ENCODE measurements at places on chromosomes 3 and 15.
A peak's percentile ranks its signal among the peaks of the same experiment; 100 is the strongest.

DNA sequence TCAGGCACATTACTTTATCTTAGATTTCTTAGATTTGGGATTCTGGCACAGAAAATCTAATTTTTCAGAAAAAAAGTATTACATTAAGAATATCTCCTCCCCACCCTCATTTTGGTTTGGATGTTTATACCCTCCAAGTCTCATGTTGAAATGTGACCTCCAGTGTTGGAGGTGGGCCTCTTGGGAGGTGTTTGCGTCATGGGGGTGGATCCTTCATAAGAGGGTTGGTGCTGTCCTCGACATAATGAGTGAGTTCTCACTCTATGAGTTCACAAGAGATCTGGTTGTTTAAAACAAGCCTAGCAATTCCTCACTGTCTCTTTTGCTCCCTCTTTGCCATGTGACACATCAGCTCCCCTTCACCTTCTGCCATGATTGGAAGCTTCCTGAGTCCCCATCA lies 45.6 kb upstream of the WWTR1 start:
- DNase-seq, result no peak

- no peak for DNase-seq
Measured at GRCh38 chr15:66877477-66878271, 175.6 kb downstream of the SMAD6 start.

DNA sequence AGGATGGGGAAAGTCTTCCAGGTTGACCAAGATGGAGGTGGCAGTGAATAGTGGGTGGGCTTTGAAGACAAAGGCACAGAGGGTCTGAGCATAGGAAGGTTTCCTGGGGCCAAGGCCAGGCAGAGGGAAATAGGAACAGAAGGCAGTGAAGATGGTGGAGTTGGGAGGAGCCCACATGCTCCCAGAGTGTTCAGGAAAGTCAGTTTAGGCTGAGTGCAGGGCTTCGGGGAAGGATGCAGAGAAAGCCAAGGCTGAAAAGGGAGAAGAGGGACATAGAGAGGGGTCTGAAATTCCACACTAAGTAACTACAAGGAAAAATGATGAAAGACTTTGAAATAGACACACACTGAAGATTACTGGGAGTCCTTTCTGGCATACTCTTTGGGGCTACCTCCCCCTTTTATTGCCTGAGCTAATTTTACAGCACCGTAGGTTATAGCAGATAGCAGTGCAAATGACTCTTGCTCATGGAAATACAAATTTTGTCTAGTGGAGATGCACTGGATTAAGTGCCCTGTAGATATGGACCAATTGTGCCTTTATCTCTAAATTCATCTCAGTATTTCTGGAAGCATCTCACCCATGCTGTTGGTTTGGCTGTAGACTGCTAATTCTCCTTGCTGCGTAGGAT lies 3.8 kb downstream of the CX3CR1 start:
- DNase-seq, result no peak

- DNase-seq, result no peak
Measured at GRCh38 chr15:60614862-60615771, 136.2 kb upstream of the ICE2 start.

- DNase-seq, result no peak
Measured at GRCh38 chr15:79399606-79400005, 32.5 kb upstream of the MINAR1 start.

DNA sequence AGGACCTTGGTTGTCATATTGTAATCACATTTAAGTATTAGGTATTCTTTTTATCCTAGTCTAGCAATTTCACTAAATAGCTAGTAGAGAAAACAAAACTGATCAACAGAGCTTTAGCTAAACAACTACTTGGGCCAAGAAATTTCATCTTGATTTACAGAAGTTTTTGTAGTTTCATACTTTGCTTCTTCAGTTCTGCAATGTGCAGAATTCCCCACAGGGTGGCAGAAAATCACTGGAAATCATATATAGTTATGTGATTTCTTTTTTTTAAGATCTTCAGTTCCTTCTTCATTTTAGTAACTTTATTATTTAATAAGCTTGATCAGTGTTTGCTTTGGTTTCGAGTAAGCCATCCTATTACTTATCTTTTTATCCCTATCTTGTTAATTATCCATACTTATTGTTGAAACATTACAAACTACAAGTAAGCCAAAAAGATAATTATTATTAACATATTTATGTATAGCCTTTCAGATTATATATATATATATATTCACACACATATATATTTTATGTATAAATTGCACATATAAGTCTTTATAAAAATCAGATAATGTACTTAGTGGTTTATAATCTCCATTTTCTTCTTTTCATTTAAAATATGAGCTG lies 2.2 kb upstream of the BNIP2 start:
- no peak for DNase-seq

- DNase-seq, result no peak
Measured at GRCh38 chr3:131733086-131733841, 230.5 kb upstream of the MRPL3 start.

DNA sequence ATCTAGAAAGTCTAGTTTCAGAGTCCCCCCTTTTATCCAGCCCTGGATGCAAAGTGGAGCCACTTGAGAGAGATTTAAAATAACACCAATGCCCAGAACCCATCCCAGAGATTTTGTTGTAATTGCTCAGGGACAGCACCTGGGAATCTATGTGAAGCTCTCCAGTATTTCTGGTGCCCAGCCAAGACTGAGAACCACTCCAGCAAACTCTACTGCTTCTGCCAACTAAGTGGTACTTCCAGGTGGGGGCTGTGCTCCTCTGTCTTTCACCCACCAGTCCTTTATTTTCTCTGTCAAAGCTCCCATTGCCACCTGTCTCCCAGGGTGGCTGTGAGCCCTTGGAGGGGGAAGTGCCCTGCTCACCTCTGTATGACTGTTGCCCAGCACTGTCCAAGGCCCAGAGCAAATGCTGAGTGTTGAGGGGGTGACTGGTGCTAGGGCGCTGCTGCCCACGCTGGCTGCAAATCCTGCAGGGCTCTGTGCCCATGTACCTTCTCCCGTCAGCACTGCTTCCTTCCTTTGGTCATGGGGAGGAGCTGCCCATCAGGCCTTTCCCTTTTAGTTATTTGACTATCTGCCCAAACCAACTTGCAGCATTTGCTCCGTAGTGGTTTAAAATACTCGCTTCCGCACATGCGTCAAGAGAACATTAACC lies 9.4 kb downstream of the CLSTN2 start:
- DNase-seq, result no peak

DNA sequence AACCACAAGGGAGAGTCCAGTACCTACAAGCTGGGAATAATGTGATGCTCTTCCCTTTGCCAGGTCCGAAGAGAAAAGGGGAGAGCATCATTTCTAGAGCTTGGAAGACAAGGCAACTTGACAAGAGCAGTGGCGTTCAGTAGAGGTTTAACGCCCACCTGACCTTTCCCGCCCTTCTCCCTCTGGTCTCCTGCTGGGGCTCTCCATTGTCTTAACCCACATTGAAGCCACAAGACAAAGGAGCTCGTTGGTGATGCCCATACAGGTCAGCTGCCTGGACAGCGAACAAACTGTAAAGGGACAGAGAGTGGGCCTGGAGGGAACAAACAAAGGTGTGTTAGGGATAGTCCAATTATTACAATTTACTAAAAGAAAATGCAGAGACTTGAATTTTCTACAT lies 13.1 kb upstream of the DUT start:
- DNase-seq, result no peak

GRCh38 chr3:183809270-183809669 lies 16.1 kb downstream of the MAP6D1 start:
- DNase-seq, result no peak

DNA sequence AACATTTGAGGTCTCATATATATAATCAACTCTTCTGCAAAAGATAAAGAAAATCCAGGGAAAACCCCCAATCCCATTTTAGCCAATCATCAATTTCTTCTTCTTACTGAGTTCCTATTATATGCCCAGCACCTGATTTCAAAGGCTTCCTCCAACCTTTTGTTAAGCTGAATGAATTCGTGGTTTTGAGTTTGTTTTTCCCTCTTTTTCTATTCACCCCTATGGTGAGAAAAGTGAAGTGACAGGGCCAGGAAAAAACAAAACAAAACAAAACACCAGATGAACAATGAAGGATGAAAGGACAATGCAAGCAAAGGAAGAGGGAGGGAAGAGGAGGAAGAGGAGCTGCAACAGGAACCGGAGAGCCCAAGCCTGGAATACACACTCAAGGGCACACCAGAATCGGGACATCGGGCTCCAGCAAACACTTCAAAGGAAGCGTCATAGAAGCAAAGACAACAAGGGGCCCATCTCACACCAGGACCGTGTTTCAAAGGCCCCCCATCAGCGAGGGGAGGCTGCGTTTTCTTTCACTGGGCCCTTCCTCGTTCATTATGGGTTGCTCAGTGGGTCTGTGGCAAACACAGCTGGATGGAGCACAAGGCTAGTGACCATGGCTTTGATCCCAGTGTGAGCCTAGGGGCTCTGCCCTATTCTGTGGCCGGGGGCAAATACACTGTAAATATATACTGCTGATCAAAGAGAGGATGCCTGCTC lies 50.2 kb downstream of the VGLL4 start:
- no peak for DNase-seq

DNA sequence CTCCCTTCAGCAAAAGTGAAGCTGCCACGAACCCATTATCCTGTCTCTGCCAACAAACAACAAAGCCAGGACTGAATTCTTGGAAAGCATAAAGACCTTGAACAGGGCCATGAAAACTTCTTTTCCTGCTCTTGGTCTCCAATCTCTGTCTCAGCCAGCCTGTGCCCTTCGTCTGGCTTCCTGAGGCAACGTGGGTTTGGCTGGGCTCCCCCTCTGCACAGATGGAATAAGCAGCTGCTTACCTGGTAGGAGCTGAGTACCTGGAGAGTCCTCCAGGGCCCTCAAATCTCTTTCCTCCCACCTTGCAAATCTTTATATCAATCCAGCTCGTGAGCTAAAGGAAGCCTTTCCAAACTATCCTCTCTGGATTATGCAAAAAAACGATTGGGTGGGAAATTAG lies 97.6 kb upstream of the PSMD6 start:
- DNase-seq, result no peak

GRCh38 chr15:44883199-44883877 lies 73.1 kb upstream of the TERB2 start:
- no peak for DNase-seq

DNA sequence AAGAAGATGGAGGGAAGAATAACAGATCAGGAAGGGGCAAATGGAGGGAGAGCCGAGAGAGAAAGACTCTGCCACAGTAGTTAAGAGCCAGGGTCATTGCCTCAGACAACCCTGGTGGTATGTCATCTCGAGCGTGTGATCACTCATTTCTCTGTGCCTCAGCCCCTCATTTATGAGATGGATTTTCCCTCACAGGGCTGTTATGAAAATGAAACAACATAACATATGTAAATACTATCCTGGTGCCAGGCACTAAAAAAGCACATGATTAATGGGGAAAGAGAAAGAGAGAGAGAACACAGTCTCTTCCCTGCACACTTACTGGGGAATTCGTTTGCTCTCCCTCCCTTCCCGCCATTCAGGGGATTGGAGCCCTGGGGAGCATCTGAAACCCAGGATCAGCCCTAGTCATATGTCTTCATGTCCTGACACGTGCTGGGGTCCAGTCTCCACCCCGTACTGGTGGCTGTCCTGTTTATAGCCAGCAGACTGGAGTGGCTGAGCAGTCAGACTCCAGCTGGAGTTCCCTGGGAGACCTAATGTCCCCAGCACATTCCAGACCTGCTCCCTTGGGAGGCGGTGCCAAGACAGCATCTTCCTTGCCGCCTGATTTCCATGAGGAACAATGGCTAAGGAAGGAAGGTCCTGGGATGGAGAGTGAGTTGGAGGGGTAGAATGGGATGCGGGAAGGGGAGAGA lies 14.7 kb upstream of the AMOTL2 start:
- no peak for DNase-seq

GRCh38 chr3:54970895-54971294 lies 43.0 kb upstream of the LRTM1 start:
- DNase-seq, result no peak

GRCh38 chr3:143847787-143848631 lies at the start of gene SLC9A9:
Gene SLC9A9, minus strand, starts transcription at chr3:143848468. Its CDS starts 146 bp downstream, at chr3:143848322.
- no peak for DNase-seq

DNA sequence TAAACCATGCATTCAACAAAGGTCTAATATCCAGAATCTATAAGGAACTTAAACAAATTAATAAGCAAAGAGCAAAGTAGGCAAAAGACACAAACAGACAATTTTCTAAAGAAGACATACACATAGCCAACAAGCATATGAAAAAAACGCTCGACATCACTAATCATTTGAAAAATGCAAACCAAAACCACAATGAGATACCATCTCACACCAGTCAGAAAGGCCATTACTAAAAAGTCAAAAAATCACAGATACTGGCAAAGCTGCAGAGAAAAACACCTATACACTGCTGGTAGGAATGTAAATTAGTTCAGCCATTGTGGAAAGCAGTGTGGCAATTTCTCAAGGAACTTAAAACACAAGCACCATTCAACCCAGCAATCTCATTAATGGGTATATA lies 53.8 kb downstream of the FSIP1 start:
- no peak for DNase-seq

DNA sequence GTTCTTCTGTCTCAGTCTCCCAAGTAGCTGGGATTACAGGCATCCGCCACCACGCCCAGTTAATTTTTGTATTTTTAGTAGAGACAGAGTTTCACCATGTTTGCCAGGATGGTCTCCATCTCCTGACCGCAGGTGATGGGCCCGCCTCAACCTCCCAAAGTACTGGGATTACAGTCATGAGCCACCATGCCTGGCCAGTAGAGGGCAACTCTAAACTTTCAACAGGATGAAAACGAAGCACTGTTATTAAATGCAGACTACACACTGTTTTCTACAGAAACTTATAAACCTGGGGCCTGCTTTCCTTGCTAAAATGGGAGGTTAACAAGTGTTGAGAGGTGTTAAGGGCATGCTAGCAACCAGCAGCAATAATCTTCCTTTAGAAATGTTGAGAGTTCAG lies 7.6 kb downstream of the ARPC4 start:
- no peak for DNase-seq

DNA sequence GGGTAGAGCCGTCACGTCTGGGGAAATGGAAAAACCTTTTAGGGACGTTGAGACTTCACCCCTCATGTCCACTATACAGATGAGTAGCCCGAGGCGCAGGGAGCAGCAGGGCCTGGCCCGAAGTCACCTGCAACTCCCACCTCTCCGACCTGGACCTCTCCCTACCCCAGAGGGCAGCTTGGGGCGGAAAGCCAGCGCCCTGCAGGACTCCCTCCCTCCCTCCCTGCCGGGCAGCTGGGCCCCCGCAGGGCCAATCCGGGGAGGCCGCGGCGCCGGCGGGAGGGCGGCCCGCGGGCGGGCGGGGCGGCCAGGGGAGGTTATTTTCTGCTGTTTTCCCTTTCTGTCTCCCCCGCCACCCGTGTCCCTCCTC lies 2.0 kb downstream of the WNT7A start:
- DNase-seq, result peak; percentile 84

All from mesenteric fat pad (tissue), 1 donor.